Right ventricle myocardium superior (tissue), 1 donor: ENCODE measurements at places on chromosomes 4 and X. TPM values are rescaled to one million over a fixed set of nuclear protein-coding genes. Genes with fewer than 3 reads are reported as not detected.

MAGEA2 gene
- not detected for total RNA-seq

PABPC5 gene
- total RNA-seq, result 0.48 TPM

GRCh38 chr4:182874304-182874751 is 42.9 kb downstream of the DCTD start:
- DNase-seq, result no peak

GRCh38 chr4:128225148-128225547 is 62.5 kb downstream of the PGRMC2 start:
- DNase-seq, result no peak

DNA sequence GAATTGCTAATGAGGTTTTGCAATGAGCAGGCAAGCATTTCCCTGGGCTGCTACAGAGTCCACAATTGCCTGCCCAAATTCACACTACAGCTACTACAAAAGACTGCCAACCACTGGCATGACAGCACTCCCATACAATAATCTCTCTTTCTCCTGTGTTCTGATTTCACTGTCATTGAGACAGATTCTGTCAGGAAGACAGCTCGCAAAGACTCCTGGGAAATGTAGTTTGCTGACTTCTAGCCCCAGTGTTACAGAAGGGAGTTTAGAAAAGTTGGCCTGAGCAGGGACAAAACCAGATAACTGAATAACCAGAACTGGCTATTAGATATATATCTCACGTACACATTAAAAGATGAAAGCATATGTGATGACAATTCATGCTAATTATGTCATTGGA is 1231.3 kb upstream of the PRKX start:
- DNase-seq, result no peak
